ENCODE measurements at places on chromosomes 16 and 17. TPM values are rescaled to one million over a fixed set of nuclear protein-coding genes. Genes with fewer than 3 reads are reported as not detected.
A peak's percentile ranks its signal among the peaks of the same experiment; 100 is the strongest.

GRCh38 chr16:86143666-86144065 lies 244.7 kb downstream of the IRF8 start:
- no peak for DNase-seq

- DNase-seq = peak; percentile 61
These were observed 28.7 kb upstream of the MILR1 start for GRCh38 chr17:64420143-64420670.

DNA sequence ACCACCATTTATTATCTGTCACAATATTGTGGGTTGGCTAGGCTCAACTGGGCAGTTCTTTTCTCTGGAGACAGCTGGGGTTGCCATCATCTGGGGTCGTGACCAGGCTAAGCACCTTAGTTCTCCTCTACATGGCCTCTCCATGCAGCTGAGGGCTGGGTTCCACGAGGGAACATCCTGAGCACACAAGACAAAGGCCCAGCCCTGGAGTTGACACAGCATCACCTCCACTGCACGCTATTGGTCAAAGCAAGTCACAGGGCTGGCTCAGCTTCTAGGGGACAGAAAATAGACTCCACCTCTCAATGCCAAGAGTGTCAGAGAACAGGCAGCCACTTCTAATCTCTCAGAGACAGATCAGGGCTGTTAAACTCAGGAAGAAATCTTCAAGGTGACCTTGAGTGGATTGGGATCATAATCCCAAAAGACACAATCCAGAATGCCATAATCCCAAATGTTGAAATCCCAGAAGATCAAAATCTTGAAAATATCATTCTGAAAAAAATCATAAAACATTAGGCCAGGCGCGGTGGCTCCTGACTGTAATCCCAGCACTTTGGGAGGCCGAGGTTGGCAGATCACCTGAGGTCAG lies 13.0 kb upstream of the USP10 start:
- no peak for DNase-seq

MT4 gene
- total RNA-seq = not detected

- DNase-seq = peak; percentile 13
These were observed 790 bp downstream of the NCBP3 start for GRCh38 chr17:3845291-3845620.

FBXL16 gene
- 0.64 TPM for total RNA-seq

DNA sequence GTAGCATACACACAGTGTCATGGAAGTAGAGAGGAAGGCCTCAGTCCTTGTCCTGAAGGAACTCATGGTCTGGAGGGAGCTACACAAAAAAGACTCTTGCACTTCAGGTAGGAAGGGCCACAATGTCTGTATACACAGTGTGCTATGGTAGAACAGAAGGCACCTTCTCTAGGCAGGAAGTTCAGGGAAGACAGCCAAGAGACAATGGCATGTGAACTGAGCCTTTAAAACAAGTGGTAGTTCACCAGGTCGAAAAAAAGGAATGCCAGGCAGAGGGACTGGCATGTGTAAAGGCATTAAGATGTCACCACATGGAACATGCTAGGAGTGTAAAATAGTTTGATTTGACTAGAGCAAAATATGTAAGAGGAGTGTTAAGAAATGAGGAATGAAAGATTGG lies 9.7 kb downstream of the GNAO1 start:
- no peak for DNase-seq

DNA sequence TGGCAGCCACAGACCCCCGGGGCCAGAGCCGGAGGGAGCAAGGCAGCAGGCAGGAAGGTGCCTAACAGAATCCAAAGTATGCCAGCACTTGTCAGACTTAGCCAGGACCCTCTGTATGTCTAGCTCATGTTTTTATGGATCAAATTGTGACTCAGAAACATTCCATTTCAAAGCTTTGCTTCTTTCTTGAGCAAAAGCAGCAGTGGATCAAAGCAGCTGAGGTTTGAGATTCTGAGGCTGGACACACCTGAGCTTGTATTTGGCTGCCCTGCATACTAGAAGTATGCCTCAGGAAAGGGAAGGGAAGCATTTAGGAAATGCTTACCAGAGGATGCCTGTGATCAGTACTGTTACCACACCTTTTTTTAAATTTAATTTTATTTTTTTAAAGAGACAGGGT lies 5.7 kb upstream of the MYO1C start:
- no peak for DNase-seq

FAM171A2 gene
- total RNA-seq = 0.90 TPM

DNA sequence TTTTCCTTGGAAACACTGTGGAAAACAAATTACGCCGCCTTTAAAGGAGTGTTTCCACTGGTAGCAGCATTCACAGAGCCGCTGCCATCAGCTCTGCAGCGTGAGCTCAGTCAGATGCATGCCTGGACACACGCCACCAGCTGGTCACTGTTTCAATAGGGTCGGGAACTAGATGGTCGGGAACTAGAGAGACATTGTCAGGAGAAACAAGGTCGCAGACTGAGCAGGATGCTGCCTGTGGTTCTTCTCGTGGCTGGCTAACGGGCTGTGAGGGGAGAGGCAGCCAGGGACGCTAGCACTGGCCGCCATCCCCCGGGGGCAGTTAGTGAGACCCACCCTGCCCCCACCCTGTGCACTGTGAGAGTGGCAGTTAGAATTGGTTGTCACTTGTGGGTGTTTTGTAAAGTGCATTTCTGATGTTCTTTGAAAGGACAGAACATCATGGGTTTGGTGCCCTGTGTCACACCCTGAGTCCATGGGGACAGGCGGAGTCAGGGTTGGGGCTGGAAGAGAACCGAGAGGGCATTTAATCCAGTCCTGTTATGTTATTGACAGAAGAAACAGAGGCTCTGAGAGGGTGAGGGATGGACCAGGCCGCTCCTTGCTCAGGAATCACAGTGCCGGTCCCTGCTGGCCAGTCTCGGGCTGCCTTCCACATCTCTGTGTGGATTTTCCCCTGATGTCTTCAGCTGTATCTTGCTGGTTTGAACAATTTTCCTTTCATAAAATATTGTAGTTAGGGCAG lies 86.3 kb downstream of the SPECC1 start:
- peak; percentile 38 for DNase-seq

DNA sequence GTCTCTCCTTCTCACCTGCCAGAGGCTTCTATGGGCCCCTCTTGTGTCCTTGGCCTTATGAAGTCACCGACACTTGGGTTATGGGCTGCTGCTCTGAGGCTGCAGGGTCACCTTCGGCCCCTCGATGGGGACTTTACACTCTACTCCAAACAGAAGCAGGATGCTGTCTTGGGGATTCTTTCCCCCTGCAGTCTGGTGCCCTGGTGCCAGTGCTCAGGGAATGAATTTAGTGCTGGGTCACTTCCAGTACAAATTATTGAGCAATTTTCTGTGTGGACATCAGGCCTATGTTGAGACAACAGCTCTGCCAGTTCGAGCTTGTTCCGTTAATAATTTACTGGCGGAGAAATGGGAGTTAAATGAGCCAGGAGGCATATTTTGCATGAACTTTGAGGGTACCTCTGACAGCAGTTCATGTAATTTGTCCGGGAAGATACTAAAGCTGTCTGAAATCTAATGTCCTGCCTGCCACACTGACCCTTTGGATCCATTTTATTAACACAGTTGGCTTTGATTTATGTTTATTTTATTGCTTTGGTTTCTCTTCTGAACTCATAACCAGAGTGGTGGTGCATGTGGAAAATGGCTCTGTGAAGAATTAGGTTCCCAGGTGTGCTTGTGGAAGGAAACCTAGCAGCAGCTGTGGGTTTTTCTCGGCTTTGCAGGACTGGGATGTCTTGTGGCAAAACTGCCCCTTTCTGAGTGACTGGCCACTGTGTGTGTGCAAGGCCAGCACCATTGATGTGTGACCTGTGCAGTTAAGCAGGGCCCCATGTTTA lies 34.1 kb upstream of the DHX8 start:
- peak; percentile 82 for DNase-seq

GRCh38 chr17:55430541-55431288 lies 9.1 kb upstream of the MMD start:
- peak; percentile 63 for DNase-seq

All from bronchial epithelial cell (primary cell).